Stomach (tissue), 19 donors: ENCODE measurements at places on chromosomes 16 and 17. TPM values are rescaled to one million over a fixed set of nuclear protein-coding genes. Genes with fewer than 3 reads are reported as not detected.

Gene CMTM2
- not detected for total RNA-seq

Gene PRR11
- not detected for total RNA-seq

Gene MRPL38
- 50.1 TPM for total RNA-seq

Gene NPTX1
- total RNA-seq, result 0.43 TPM

Gene TMIGD1
- total RNA-seq, result 1.1 TPM

Gene TIGD7
- total RNA-seq, result 1.8 TPM

Gene LPO
- total RNA-seq, result not detected

Gene C17orf100
- not detected for total RNA-seq

Gene GGT6
- 11.4 TPM for total RNA-seq

Gene GUCY2D
- total RNA-seq, result not detected

Gene POLR3K
- 3.6 TPM for total RNA-seq

Gene TBC1D3H
- not detected for total RNA-seq

Gene KRT24
- not detected for total RNA-seq

Gene CCL8
- total RNA-seq, result not detected

Gene CACNA1H
- total RNA-seq, result 49.6 TPM

Gene EME1
- total RNA-seq, result not detected

Gene NPIPA3
- total RNA-seq, result 1.7 TPM

Gene ZNF830
- 8.5 TPM for total RNA-seq

GRCh38 chr17:69596141-69596540, 181.6 kb downstream of the MAP2K6 start:
- no peak for DNase-seq

- no peak for DNase-seq
Observed at GRCh38 chr16:78469787-78470186, 370.3 kb downstream of the WWOX start.

- no peak for DNase-seq
Observed at GRCh38 chr17:71558901-71559300, 561.9 kb upstream of the SOX9 start.

DNA sequence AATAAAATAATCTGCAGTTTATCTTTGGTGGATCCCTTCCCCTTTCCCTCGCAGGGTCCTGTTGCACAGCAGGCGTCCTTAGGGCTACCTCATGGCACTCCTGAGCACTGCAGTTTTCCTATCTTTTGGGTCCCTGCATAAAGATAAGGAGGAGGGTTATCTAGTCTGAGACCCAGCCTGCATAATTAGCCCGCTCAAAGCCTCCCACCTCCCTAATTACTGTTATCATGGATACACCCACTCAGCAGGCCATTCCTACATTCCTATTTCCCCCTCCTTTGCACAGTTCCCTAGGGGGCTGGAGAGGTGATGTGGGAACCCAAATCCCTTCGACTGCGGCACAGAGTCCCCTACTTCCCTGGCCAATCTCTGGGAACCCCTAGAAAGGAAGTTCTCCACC, 5.1 kb upstream of the CLUH start:
- no peak for DNase-seq

- no peak for DNase-seq
Observed at GRCh38 chr16:89095491-89095951, 1.9 kb downstream of the ACSF3 start.

DNA sequence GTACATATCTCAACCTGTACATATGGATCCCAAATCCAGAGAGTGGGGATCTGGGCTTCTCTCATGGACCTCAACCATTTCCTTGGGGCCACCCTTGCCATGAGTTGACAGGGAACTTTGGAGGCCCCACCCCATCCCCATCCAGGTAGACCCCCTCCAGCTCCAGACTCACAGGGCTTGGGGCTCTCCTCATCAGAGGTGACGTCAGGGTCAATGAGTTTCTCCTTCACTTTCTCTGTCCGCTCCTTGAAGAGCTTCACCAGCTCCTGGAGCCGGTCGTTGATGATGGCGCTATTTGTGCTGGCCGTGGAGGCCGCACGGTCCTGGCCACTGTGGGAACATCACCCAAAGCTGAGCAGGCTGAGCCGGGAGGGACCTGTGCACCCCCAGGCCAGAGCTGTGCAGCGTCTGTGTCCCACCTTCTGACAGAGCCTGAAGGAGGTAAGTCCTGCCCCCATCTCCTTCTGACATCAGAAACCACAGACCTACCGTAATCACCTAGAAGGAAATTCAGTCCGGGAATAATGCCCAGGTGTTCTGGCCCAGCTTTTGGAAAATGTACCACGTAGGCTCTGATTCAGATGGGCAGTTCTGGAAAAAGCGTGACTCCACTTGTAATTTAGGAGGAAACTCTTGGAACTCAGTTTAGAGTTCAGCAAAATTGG, 50.6 kb downstream of the CNGB1 start:
- no peak for DNase-seq

GRCh38 chr17:36117505-36118382, 14.1 kb downstream of the CCL4 start:
- no peak for DNase-seq

DNA sequence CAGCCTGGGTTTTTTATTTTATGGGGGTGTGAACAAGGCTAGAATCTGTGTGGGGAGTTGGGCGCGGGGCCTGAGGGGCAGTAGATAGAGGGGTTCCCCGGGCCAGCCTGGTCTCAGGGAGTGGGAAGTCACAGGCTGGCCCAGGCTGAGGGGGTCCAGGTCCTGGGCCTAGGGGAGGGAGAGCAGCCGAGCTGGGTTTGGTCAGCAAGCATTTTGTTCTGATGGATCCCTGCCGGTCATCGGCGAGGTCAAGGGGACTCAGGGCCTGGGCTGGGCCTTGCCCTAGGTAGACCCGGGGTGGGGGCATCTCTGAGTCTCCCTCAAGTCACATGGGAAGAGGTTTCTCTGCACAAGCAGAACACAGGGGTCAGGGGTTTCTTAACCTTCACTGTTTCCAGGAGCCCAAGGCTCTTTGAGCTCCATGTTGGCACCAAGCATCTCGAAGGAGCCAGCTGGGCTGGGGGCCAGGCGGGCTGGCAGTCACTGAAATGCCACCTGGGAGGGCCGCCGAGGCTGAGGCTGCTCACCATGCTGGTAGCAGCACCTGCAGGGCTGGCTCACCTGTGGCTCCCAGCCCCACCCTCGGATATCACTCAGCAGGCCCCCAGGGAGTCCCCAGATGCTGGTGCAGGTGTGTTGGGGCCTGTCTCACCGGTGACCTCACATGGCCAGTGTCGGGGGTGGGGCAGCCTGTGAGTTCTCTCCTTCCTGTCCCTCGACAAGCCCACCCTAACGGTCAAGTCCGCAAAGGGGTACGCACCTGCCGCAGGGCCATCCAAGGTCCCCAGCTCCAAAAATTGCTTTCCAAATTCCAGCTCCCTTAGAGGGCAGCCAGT, 41.0 kb downstream of the SLC7A5 start:
- peak; percentile 86 for DNase-seq

- no peak for DNase-seq
Observed at GRCh38 chr16:57829969-57830360, 27.7 kb upstream of the KIFC3 start.

DNA sequence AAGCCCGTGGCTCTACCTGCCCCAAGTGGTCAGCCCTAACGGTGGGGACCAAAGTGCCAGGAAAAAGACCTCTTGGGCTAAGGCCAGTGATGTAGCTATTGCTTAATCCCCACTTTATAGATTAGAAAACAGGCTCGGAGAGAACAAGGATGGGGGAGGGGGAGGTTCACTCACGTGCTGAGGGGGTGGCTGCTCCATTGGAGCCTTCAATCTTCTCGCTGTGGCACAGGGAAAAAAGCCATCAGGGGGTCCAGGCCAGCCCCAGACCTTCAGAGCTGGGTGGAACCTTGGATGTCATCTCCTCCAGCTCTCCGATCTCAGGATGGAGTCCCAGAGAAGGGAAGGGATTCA, 45.9 kb downstream of the SRCIN1 start:
- no peak for DNase-seq

- no peak for DNase-seq
Observed at GRCh38 chr16:51474414-51475091, 323.5 kb upstream of the SALL1 start.

GRCh38 chr16:11792410-11793241, 4.4 kb downstream of the ZC3H7A start:
- peak; percentile 83 for DNase-seq

DNA sequence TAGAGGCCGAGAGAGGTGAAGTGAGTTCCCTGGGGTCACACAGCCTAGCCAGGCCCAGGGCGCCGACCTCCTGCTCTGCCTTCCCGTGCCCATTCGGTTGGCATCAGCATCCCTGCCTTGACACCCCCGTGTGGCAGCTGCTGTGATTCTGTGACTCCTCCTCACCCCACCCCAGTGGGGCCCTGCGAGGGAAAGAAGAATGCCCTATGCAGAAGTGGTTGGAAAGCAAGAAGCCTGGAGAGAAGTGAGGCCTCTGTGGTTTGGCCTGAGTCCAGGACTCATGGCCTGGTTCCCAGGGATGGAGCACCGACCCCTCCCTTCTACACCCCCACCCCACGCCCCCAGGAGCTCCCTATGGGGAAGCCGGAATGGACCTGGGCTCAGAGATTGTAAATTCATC, 296.2 kb downstream of the SEC14L1 start:
- no peak for DNase-seq

- DNase-seq, result no peak
Observed at GRCh38 chr17:33056399-33057146, 64.9 kb downstream of the SPACA3 start.

GRCh38 chr16:13376174-13376573, 474.8 kb downstream of the SHISA9 start:
- no peak for DNase-seq

GRCh38 chr16:52366983-52367382, 180.0 kb downstream of the TOX3 start:
- DNase-seq, result no peak

- DNase-seq, result no peak
Observed at GRCh38 chr17:81901167-81902022, 643 bp upstream of the NPB start.

DNA sequence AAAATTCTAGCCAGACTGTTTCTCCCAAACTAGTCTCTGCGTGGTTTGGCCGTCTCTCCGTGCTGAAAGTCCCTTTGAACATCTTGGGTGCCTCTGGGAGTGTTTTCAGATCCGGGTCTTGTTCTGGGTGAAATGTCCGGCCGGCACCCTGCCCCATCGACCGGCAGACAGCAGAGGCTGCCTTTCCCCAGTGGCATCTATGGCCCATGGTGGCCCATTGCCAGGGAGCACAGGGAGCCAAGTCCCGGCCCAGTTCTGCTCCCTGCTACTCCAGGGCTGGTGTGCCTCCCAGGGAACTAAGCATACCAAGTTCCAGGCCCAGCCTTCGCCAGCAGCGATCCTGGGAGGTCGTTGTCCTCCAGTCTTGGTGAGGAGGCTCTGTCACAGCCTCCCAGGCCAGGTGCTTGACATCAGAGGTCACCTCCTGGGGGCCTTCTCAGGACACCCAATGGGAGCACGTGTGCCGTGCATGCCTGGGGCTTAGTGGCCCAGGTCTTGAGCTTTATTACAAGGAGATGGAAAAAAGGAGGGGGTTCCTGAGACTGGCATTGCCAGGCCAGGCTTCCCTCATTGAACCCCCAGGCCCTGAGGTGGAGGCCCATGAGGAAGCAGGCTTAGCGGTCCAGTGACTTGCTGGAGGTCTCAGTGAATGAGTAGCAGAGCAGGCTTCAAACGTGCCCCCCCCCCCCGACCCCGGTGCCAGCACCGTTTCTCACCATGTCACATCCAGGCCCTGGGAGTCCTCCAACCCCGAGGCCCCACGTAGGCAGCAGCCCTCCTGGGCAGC, 54.0 kb downstream of the PGS1 start:
- no peak for DNase-seq

- peak; percentile 60 for DNase-seq
Observed at GRCh38 chr17:75783803-75784472, 668 bp upstream of the UNK start.

DNA sequence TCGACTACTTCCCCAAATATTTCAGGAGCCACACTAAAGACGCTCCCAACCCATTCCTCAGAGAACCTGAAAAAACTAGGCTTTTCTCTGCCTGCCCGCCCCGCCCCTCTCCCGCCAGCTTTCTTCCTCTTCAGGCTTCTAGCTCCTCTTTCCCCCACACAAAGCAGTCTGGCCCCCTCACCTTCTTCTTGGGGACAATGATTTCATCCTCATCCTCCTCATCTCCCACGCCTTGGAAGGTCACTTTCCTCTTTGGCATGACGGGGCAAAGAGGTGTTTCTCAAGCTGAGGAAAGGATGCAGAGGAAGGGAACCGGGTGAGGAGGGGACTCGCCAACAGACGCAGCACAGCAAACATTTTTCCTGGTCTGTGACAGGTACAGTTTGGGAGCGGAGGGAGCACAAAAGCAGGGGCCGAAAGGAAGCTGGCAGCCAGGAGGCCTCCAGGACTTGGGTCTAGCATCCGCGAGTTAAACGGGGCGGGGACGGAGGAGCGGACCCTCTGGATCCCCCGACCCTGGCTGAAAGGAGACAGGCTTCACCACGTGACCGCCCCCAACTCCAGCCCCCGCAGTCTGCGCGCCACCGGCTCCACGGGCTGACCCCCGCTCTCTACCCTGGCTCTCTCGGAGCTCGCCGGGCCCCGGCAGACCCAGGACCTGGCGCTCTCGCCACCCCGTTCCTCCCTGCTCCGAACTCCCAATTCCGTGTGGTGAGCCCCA, 525 bp downstream of the CD2BP2 start:
- DNase-seq, result no peak

- DNase-seq, result no peak
Observed at GRCh38 chr16:47461598-47462266, 601 bp downstream of the PHKB start.

DNA sequence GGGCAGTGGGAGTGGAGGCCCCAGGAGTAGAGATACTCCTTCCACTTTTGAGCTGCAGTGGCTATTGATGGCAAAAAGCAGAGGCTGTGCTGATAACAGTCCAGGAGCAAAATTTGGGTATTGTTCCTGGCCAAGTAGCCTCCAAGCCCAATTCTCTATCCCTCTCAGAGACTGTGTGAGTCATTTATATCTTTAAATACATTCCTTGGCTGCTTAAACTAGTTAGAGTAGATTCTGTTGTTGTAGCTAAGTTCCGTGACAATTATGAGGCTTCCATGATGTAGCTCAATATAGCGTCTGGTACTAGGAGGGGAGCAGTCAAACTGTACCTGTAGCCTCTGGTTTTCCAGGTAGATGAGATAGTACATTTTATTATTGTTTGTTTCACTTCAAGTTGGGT, 19.9 kb upstream of the UBE2G1 start:
- no peak for DNase-seq

GRCh38 chr17:56613131-56613530, 19.6 kb downstream of the NOG start:
- DNase-seq, result no peak

GRCh38 chr17:68383443-68384321, 73.6 kb downstream of the WIPI1 start:
- no peak for DNase-seq

DNA sequence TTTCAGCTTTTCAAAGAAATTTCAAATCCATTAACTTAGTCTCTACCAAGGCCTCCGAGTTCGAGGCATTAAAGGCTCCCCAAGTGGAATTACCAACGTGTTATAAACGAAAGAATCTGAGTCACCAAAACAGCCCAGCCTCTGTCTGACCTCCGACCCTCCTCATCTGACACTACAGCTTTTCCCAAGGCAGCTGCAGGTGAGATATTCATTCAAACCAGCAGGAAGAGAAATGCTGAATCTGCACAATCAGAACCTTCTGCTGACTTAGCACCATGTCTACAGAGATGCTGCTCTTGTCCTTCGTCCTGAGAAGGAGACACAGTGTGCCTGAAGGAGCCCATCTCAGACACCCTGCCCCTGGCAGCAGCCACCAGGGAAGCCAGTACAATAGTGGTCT, 30.5 kb downstream of the GRIN2A start:
- no peak for DNase-seq
